Neural crest cell (in vitro differentiated cells): ENCODE measurements at places on chromosomes 7 and 10. TPM values are rescaled to one million over a fixed set of nuclear protein-coding genes. Genes with fewer than 3 reads are reported as not detected.

CALML3 gene
- total RNA-seq: not detected in 2 replicates

PDE6C gene
- total RNA-seq: not detected in 2 replicates

OR2A12 gene
- total RNA-seq: not detected in 2 replicates

DNA sequence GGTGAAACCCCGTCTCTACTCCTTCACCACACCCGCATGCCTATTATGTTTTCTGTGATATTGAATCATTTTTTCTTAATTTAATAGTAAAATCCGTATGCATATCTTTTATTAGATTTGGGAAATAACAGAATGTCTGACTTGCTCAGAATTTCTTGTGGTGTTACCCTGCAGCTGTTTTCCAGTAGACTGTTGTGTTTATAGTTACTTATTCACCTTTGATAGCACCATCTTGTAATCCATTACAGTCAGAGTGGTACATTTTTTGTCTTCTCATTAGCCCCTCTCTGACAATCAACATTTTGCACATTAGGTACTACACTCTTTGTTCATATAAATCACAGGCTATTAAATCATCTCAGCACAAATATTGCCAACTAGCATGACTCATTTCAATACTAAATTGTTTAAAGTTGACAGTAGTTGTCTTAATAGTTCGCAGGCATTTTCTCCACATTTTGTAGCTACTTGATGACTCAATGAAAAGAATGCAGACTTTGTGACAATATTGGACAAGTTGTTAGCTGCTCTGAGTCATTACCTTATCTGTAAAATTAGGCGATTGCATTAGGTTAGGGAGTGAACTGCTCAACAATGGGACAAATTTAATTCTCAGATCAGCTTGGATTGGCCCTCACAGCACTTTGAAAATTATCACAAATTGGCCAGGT is 17.8 kb upstream of the SLC16A12 start:
- H3K36me3 ChIP-seq: no peaks in the 10 kb centered on the region
- no peak for DNase-seq
- no peak overlapping the region for H3K27ac ChIP-seq
- no peaks in the 10 kb centered on the region for H3K4me1 ChIP-seq
- peaks cover 8% of the 10 kb centered on the region for H3K27me3 ChIP-seq

SPDYE2B gene
- not detected in 2 replicates for total RNA-seq

DNA sequence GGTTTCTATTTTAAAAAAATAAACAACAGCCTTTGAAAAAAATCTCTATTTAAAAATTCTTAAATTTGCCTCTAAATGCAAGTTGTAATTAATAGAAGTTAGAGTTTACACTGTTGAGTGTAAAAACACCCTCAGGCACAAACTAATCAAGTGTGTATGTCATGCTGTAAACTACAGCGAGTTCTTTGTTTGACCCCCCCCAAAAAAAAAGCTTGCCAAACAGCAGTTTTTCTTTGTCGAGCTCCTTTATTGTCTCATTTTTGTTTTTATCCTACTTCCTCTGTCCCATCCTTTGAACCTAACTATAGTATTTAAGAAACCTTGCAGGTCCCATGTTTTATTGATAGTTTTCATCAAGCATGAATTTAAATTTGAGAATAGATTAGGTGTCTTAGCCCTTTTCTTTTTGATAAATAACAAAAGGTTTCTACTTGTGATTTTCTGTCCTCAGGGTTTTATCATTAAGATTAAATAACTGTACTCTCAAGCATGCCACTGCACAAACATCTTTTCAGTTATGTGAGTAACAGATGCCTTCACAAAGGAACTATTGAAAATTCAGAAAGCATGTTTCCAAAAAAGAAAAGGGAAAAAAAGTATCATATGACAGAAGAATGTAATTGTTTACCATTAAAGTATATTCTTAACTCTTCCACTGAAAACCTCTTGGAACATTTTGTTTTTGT is 176.0 kb downstream of the ARID5B start:
- DNase-seq: no peak
- peak overlapping the region; percentile 14 for H3K27ac ChIP-seq
- H3K27me3 ChIP-seq: no peaks in the 10 kb centered on the region
- peak overlapping the region; percentile 11 for H3K4me3 ChIP-seq
- peaks cover 63% of the 10 kb centered on the region for H3K4me1 ChIP-seq
- H3K36me3 ChIP-seq: peaks cover 6% of the 10 kb centered on the region

DNA sequence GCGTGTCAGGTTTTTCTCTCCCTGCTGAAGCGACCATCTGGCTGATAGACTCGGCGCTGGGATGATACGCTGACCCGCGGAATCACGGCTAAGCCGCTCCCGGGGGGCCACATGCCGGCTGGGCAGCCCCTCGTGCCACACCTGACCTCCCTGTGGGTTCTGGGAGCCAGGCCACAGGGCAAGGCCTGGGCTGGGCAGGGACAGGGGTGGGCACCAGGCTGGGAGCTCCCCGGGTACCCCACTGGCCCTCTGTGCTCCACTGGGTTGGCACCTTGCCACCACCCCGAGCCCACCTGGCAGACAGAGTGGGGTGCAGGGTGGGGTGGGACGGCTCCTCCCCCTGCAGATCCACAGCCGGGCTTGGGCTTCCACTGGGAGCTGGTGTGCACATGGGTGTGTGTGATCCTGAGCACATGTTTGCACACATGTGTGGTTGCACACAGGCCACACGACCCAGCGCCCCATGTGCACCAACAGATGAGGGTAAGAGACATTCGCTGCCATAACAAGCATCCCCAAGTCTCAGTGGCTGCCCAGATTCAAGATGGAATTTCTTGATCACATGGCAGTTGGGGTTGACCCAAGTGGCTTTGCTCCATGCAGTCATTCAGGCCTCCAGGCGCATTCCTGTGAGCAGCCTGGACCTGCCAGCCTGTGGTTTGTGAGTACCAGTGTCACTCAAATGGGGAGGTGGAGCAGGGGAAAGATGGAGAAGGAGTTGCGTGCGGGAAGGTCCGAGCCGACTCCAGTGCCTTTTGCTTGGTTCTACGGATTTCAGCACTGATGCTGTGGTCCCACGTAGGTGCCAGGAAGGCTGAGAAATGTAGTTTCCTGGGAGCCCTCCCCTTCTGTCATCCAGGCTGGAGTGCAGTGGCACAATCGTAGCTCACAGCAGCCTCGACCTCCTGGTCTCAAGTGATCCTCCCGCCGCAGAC is 79.7 kb downstream of the UNCX start:
- DNase-seq: no peak
- H3K27me3 ChIP-seq: peaks cover 7% of the 10 kb centered on the region
- H3K4me3 ChIP-seq: no peak overlapping the region
- no peaks in the 10 kb centered on the region for H3K4me1 ChIP-seq

ATRNL1 gene
- 44.1 and 46.9 TPM in 2 replicates for total RNA-seq

DNA sequence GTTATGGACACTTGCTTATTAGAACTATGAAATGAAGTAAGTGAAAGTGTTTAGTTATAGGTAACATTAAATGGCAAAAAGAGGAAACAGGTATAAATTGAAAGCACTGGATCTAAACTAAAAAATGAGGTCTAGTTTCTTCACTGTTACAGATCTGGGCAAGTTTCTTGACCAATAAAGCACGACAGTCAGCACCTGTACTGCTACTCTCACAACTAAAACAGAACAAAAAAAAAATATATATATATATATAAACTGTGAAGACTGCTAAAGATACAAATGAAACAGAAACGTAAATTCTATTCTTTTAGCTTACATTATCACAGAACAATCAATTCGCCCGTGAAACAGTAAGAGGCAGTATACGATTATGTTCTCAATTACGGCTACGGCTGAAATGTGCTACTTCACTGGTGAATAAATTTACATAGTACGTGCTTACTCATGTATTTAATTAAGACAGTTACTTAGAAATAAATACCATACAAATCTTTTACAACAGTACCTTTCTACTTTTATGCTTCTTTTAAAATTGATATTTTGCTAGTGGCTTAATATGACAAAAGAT is 4.2 kb downstream of the AHR start:
- H3K4me1 ChIP-seq: peaks cover 15% of the 10 kb centered on the region
- no peak for DNase-seq

HOXA5 gene
- total RNA-seq: 3.2 and 4.3 TPM in 2 replicates

DNA sequence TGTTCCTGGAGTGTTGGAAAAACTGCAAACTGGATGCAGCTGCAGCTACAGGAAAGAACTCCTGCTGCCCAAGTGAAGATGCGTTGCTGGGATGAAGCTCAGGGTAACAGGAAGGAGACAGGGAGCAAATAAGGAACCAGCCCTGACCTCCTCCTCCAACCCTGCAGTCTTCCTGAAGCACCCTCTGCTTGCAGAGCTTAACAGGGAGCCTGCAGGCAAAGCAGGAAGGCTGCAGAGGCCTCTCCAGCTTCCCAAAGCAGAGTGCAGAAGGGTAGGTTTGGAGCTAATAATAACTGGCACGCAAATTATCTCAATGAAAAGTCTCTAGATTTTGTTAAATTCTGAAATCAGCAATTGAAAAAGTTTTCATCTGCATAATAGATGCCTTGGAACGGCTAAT is 92.5 kb downstream of the SORCS1 start:
- peaks cover 25% of the 10 kb centered on the region for H3K4me1 ChIP-seq
- DNase-seq: no peak
- H3K27me3 ChIP-seq: no peaks in the 10 kb centered on the region
- H3K27ac ChIP-seq: no peak overlapping the region
- H3K36me3 ChIP-seq: no peaks in the 10 kb centered on the region

- no peak overlapping the region for H3K4me3 ChIP-seq
- H3K27ac ChIP-seq: no peak overlapping the region
- no peaks in the 10 kb centered on the region for H3K4me1 ChIP-seq
Measured at GRCh38 chr7:91899563-91899962, 19.1 kb upstream of the MTERF1 start.

OR6V1 gene
- total RNA-seq: not detected in 2 replicates

DNA sequence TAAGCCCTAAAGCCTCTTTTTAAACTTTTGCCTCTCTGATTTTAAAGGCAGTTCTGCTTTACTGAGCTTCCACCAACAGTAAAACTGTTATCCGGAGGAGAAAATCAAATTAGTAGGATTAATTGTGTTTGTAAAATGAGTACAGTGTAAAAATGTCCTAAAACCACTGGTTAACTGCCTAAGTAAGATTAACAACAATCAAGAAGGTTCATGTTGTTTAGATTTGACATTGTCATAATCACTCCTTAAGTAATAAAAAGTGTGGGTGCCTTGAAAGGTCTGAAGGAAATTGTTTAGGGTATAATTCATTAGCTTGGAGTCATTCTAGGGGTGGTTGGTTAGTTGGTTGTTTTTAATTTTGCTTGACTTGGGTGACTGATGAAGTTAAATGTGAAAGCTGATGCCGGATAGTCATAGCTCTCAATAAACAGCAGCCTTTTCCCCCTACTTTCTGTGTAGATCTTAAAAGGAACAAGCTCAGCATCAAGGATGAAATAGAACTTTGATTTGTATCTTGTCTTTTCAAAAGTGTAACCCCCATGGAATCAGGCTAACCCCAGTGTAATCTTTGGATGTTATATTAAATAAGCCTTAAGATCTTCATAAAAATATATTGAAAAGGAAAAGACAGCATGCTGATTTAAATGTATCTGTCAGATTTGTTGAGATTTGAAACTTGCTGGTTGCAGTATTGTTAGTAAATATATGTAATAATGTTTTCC is 148.3 kb downstream of the ARID5B start:
- no peaks in the 10 kb centered on the region for H3K27me3 ChIP-seq
- DNase-seq: no peak
- peak overlapping the region; percentile 86 for H3K4me3 ChIP-seq
- peaks cover 65% of the 10 kb centered on the region for H3K4me1 ChIP-seq
- peaks cover 15% of the 10 kb centered on the region for H3K36me3 ChIP-seq

DNA sequence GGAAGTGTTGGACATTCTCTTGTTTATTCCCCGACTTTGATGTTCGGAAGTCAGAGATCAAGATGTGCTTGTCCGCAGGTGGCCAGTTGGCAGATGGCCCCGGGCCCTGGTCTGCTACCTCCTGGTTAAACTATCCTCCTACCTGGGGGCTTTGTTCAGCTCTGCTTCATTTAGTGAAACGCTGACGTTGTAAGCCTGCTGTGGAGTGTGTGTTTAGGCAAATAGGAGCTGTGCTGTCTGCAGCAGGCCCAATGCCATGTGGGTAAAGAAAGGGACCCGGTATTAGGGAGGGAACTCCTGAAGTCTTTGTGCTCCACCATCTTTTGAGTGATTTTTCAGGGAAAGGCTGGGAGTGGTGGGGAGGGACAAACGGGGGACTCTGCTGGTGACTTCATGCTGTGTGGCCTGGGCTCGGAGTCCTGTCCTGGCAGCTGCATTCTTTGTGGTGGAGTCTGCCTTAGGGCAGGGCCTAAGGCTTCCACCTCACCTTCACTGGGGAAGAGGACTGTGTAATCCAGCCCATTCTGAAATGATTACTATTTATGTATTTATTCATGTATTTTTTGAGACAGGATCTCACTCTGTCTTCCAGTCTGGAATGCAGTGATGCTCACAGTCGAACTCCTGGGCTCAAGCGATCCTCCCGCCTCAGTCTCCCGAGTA is 171.1 kb upstream of the KLF6 start:
- DNase-seq: no peak
- peaks cover 29% of the 10 kb centered on the region for H3K4me1 ChIP-seq
- peaks cover 2% of the 10 kb centered on the region for H3K27me3 ChIP-seq
- H3K36me3 ChIP-seq: no peaks in the 10 kb centered on the region
- H3K27ac ChIP-seq: peak overlapping the region; percentile 72
- H3K4me3 ChIP-seq: no peak overlapping the region

DNA sequence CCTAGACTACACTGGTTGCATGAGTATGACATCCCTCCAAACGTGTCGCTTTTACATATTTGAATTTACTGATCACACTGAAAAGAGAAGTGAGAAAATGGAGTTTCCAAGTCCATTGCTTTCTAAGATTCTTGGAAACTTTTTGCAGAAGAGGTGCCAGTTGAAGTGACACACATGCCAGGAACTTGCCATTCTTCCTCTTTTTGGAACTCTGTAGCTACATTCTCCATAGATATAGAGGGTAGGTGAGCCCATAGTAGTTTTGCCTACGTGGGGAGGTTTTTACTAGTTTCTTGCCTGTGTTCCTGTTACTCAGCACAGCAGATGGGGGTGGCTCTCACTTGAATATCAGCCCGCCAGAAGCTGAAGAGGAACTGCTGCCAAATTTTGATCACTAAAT is 286.6 kb upstream of the NRP1 start:
- no peak overlapping the region for H3K27ac ChIP-seq
- H3K27me3 ChIP-seq: no peaks in the 10 kb centered on the region
- H3K4me3 ChIP-seq: no peak overlapping the region
- H3K36me3 ChIP-seq: no peaks in the 10 kb centered on the region
- no peaks in the 10 kb centered on the region for H3K4me1 ChIP-seq

- no peaks in the 10 kb centered on the region for H3K4me1 ChIP-seq
- DNase-seq: no peak
- no peaks in the 10 kb centered on the region for H3K36me3 ChIP-seq
- no peak overlapping the region for H3K4me3 ChIP-seq
- no peaks in the 10 kb centered on the region for H3K27me3 ChIP-seq
- H3K27ac ChIP-seq: no peak overlapping the region
Measured at GRCh38 chr7:14766747-14767146, 135.8 kb downstream of the DGKB start.

- H3K36me3 ChIP-seq: peaks cover 3% of the 10 kb centered on the region
- DNase-seq: no peak
- no peaks in the 10 kb centered on the region for H3K27me3 ChIP-seq
- H3K4me1 ChIP-seq: peaks cover 7% of the 10 kb centered on the region
Measured at GRCh38 chr7:102188746-102189145, 97.9 kb upstream of the SH2B2 start.
